HFF-Myc (cell line): ENCODE measurements at places on chromosomes 11 and 22.
A peak's percentile ranks its signal among the peaks of the same experiment; 100 is the strongest.

GRCh38 chr11:11525283-11525682 lies 96.5 kb downstream of the GALNT18 start:
- no peak for DNase-seq

DNA sequence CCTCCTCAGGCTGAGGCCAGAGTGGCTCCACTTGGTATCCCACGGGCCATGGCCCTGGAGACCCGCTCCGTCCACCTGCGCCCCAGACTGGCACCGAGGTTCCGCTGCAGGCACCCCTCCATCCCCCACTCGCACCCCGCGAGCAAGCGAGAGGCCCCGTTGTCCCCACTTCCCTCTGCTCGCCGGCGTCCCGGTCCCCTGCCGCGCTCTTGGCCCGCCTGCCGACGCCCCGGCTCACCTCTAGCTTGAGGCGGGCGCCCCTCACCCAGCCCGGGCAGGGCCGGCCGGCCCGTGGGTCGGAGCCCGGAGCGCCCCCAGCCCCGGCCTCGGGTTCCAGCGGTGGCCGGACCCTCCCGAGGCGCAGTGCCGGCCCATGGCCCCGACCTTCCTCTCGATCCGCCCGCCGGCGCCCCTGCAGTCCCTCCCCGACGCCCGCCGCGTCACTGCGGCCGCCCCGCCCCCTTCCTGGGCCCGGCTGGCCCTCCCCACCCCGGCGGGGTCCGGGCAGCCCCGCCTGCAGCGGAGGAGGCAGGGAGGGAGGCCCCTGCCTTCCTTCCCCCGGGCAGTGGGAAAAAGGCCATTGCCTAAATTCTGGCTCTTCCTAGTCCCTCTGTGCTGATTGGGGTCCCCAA lies at the start of gene PITPNM1:
Gene PITPNM1, minus strand, starts transcription at position 414 of the 632 bp plus-strand sequence. CDS start 1,183 bp downstream, outside the sequence.
- DNase-seq, result no peak

GRCh38 chr11:95702526-95702925 lies 87.1 kb downstream of the FAM76B start:
- DNase-seq, result peak; percentile 77

DNA sequence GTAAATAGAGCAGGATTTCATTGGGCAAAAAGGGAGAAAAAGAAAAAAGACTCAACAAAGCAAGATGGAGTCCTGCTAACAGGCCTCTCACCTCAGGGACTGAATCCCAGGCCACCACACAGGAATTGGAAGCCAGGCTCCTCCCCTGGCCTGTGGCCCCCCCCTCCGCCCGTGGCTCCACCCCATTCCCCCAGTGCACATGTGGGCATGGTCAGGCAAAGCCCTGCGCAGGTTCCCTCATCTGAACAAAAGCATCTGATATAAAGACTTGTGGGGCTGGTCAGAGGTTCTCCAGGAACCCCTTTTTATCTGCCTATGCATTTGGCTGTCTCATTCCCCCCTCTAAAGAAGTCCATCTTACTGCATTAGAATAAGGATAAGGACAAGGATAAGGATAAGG lies 46.0 kb upstream of the PAK1 start:
- no peak for DNase-seq

DNA sequence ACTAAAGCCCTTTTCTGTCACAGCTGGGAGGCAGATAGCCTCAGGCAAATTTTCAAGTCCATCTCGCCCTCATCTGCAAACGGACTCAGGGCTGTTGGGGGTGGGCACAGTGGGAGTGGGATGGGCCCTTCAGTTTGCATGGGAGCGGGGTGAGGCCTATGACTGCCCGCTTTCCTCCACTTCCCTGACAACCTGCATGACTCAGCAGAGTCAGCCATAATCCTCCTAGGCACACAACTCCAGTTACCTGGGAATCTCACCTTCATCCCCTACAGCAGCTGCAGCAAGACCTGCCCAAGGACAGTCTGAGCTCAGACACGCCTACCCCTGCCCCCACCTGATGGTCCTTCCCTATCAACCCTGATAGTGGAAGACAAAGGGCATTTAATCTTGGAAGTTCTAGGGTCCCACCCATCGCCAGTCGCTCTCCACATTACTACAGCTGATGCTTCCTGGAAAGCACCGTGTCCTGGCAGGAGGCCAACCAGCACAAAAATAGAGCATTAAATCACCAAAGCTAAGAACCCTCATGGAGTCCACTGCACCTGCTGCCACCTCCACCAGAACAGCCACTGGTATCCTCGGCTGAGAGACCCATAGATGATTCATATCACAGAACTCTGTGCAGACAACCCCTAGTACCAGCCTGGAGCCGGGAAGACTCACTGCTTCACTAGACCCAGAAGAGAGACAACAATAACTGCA lies 319.3 kb downstream of the DCDC1 start:
- no peak for DNase-seq

GRCh38 chr11:112315057-112315720 lies 54.5 kb upstream of the PLET1 start:
- DNase-seq, result no peak

- DNase-seq, result no peak
Observed at GRCh38 chr11:79229047-79229446, 211.8 kb downstream of the TENM4 start.

GRCh38 chr11:10670099-10670498 lies 23.5 kb downstream of the IRAG1 start:
- DNase-seq, result no peak

DNA sequence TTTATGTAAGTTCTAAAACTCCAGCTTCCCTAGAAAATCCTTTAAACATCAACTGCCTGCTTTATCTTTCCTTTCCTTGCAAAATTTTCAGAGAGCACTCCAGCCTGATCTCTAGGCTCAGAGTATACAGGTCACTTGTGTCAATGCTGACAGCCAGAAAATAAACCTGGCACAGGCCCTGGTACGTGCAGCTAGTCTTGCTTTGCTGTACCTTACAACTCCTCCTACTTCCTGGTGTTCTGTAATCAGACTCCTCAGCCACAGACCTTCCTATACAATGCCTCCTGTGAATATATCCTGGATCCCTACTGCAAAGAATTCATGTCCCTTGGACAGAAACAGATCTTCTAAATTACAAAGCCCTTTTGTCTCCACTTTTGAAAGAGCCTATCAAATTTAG lies 24.2 kb upstream of the TMEM123 start:
- DNase-seq, result no peak

DNA sequence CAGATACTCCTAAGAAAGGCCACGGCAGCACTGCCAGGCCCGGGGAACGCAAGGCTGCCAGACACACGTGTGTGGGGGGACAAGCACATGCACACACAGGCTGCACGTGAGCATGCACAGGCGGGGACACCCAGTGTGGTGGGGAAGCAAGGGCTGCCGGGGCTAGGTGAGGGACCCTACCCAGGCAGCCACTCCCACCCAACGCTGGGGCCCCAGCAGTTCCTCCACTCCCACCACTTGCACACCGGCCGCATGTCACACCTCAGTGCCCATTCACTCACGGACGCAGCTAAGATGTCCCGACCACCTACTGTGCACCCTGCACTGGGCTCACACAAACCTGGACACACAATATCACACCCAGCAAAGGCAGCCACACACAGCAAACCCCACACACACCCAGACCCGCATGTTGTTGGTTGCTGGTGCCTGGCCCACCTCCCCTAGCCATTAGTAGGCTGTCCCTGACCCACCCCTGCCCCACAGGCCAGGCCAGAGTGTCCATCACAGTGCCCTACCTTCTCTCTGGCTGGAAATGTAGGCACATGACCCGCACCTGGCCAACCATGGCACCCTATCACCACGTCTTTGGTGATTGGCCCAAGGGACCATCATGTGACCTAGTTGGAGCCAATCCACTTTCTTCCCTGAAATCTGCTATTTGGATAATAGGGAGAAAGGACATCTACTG lies 8.8 kb downstream of the SSTR3 start:
- no peak for DNase-seq

DNA sequence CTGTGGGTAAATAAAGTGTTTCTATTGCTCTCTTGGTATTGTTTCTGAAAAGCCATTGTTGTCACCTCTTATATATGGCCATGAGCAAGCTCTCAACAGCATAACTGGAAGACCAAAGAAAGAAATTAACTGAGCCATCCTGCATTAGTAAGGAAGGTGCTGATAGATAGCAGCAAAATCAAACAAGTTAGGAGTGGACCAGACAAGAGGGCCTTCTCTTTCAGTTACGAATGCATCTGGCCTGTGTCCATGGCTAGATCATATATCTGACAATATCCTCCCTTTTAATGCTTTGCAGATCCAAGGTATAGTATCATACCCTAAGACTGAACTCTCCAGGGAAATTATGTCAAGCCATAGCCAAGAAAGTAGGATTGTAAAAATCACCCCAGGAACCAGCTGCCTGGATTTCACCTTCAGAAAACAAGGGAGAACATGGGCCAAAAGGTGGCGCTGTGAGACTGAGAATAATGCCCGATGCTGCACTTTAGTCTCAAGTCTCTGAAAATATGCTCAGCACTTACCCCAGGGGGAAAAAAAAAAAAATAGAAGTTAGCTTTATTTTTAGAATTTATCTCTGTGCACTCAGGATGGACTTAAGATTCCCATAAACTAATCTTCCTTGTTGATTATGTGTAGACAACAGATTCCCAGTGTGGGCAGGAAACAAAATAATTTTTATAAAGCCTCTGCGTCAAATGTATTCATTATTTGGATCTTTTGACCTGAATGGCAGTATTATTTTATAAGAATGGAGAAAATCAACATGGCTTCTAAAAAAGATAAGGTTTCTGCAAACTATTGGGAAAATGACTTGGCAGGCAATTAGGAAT lies 415.1 kb downstream of the ETS1 start:
- peak; percentile 83 for DNase-seq

DNA sequence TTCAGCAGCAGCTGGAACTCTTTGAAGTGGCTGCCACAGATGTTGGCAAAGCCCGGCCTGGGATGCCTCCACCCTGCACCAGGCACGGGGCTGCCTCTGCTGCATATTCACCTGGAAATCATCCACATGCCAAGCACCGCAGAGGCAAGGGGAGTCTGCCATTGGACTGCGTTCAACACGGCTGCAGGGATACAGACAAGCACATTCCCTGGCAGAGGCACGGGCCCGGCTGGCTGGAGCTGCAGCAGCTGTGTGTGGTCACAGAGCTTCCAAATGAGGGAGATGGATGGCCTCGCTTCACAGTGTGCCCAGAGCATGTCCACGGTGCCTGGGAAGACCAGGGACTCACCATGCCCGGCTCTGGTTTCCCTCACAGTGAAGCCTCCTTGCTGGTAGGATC lies 1378.9 kb downstream of the TBC1D22A start:
- no peak for DNase-seq

DNA sequence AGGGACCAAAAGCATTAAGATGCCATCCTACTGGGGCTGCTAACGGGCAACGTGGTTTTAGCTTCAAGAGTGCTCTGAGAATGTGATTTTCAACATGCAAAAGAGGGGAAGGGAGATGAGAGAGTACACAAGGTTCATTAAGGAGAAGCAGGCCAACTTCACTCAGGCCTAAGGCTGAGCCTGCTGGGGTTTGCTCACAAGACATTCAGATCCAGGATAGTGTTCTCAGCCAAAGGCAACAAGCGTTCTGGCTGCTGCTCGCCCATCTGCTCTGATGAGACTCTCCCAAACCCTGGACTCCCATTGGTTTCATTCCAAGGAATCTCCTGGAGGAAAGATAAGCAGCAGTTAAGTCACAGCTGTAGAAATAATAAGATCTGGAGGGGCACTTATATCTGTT lies 23.6 kb upstream of the UPB1 start:
- DNase-seq, result no peak

GRCh38 chr11:76782531-76783293 lies 444 bp upstream of the TSKU start:
- peak; percentile 90 for DNase-seq

- DNase-seq, result no peak
Observed at GRCh38 chr22:50674606-50675552, 2.3 kb downstream of the SHANK3 start.

DNA sequence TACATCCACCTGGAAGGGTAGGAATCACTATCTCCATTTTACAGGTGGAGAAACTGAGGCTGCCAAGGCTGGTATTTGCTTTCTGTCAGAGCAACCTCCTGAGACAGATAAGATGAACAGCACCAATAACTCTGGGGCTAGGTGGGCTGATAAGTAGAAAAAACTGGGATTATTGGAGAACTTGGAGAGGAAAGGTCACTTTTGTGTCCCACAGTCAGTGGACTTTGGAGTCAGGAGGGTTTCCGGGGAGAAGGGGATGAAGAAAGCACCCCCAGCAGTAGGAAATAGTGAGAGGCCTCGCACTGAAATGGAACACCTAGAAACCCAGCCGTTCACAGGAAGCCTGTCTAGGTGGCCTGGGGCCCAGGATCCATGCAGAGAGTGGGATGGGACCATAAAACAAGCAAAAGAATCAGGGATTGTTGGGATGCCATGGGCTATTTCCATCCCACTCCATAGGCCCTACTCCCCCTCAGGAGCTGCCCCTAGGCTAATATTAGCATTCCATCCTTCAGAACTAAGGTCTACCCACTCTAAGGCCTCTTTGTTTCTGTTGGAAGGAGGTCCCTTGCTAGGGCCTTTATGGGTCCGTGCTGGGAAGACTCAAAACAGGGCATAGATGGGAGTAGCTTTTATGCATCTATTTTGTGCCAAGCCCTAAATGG lies 31.0 kb upstream of the FCHSD2 start:
- no peak for DNase-seq

DNA sequence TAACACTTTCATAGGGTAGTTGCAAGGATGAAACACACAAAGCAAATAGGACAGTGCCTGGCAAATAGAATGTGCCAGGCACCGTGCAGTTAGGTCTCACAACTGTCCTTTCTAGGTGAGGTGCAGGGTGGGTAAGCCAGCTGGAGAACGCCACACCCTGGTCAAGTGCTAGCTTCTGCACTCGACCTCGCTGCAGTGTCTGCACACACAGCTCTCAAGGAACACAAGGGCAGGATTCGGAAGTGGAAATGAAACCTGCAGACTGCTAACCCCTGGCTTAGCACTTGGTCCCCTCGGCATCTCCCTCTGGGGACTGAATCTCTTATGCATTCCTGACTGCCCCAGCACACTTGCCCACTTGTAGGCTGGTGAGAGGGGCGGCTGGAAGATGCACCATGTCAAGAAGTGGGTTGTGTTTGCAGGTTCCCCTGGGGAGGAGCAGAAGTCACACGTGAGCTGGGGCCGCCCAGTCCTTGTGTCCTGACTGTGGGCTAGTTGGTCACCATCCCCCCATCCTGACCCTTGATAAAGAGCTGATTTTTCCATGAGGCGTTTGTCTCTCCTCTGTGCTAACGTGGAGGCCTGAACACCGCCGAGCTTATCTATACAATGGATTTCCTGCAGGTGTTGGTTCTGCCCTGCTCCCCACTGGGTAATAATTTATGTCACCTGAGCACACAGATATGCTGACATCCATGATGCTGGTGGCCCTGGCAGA lies 89.0 kb downstream of the MICAL2 start:
- no peak for DNase-seq

- DNase-seq, result no peak
Observed at GRCh38 chr22:49502126-49502826, 325.4 kb downstream of the BRD1 start.

- DNase-seq, result peak; percentile 84
Observed at GRCh38 chr11:87421422-87421821, 383.7 kb downstream of the TMEM135 start.

DNA sequence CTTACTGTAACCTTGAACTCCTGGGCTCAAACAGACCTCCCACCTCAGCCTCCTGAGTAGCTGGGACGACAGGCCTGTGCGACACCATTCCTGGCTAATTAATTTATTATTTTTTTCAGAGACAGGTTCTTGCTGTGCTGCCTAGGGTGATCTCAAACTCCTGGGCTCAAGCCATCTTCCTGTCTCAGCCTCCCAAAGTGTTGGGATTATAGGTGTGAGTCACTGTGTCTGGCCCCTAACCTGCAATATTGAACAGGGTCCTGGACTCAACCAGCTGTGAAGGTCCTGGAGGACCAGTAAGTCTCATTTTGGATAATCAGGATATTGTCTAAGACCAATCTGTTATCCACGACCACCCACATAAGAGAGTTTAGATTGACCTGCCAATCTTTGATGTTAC lies 15.2 kb downstream of the CCDC134 start:
- no peak for DNase-seq

- DNase-seq, result no peak
Observed at GRCh38 chr22:22717664-22718063, 73.2 kb downstream of the GGTLC2 start.
